ENCODE measurements at places on chromosomes 1 and 21. TPM values are rescaled to one million over a fixed set of nuclear protein-coding genes. Genes with fewer than 3 reads are reported as not detected.

Gene TMCC2
- total RNA-seq, result 18.7 TPM

Gene OR4F29
- total RNA-seq, result 0.54 TPM

Gene AADACL4
- not detected for total RNA-seq

Gene OR10J1
- not detected for total RNA-seq

Gene PLA2G2C
- total RNA-seq, result not detected

Gene OR6F1
- not detected for total RNA-seq

Gene LCA5L
- total RNA-seq, result 0.18 TPM

Gene CR1L
- total RNA-seq, result 0.73 TPM

Gene ALG14
- total RNA-seq, result 3.2 TPM

Gene NBPF3
- 13.5 TPM for total RNA-seq

Gene FCGR2B
- total RNA-seq, result 0.18 TPM

Gene ATF6
- total RNA-seq, result 29.0 TPM
